Pulmonary artery endothelial cell (primary cell): ENCODE measurements at places on chromosomes 7 and 10.

DNA sequence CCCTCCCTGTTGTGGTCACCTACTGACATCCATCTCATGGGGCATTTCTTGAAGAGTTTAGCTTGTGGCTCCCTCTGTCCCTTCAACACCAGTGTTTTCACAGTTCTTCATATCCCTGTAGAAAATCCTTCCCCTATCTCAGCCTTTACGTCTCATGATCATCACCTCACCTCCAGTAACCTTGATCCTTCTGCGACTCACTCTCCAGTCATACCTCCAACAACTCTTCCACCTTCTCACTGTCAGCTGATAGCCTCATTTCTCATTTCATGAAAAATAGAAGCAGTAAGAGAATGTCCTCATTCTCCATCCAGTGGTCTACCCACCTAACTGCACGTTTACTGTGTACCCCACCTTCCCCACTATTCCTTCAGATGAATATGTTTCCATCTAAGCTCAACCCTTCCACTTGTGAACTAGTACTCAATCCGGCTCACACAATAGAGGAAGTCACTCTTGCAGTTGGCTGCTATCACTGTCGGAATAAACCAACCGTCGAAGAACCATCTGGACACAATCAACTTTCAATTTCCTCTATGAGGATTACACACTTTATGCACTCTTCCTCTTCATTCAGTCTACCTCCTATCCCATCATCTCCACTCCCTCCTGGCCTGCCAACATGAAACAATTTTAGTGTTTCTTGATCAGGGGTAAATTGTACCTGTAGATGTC lies 256.0 kb downstream of the AHR start:
- DNase-seq, result no peak

DNA sequence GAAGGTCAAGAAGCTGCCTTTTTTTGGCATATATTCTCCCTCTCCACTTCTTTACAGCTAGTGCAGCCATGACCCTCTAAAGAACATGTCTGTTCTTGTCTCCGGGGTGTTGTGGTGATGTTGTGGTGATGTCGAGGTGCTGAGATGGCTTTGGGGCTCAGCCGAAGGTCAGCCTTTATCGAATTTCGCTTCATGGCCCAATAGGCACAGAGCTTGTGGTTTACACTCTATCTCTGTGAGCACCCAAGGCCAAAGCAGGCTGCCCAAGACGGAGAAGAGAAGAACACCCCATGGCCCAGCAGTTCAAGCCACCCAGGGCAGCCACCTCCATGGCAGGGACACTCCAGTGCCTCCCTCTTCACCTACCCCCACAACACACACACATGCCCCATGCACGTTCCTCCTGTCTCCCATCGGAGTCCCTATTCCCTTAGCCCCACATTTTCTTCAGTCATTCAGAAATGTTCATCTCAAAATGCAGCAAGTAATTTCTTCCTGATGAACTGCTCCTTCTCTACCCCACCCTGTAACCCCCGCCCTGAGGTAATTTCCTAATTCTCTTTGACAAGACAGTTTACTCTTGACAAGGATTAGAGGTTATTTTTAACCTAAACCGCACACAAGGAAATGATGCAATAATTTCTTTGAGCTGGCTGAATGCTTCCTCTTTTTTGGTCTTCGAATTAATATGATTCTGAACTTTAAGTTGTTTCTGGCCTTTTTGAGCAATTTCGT lies 18.6 kb upstream of the ADRB1 start:
- DNase-seq, result no peak

DNA sequence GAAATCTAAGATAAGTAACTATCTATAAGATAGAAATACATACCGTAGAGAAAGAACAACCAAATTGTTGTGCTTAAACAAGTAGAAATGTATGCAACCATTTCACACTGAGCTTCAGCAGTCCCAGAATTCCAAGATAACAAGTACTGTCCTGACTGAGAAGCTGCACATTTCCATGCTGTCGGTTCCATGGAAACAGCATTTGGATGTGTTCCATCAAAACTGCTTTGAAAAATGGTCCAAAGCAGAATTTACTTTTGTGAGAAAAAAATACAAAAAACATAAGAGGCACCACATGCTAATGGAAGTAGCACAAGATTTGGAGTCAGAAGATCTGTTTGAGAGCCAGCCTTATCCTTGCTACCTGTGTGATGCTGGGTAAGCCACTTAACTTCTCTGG lies 92.6 kb downstream of the MTERF1 start:
- no peak for DNase-seq

DNA sequence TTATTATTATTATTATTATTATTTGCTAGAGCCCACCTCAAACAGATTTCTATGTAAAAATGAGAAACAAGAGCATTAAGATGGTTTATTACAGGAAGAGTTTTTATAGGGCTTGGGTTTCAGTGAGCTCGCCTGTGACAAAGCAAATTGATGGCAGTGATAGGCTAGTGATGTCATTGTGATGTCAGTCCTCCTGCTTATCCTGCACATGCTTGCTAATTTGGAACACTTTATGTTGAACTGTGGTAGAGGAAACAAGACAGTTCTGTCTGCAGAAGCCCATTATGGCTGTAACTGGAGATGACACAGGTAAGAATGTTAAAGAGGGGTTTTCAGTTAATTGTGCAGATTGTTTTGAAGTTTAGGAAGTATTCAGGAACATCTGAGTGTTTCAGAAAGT lies 68.3 kb downstream of the CREM start:
- DNase-seq, result no peak

DNA sequence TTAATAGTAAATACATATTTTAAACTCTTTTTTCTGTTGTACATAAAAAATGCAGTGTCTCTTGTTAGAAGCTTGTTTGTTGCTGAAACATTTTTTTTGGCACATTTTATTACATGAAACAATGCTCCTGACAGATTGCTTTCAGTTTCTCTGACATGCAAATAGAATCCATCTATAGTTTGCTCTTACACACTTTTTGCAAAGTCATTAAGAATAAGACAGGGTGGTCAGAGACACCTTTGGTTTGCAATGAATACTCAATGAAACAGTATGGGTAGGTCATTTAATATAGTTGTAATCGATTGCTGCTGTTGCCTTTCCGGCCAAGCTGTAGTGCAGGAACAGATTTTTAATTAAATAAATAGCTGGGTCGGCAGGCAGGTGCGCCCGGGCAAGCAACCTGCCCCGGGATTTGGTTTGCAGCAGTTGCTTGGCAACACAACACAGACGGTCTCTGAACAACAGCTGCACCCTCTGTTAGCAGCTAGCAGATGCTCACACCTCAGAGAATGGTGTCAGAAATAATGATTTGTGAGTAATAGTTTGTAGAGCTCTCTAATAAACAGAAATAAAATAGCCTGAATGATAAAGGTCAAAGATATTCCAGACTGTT lies 115.7 kb upstream of the CACNA2D1 start:
- no peak for DNase-seq
